NCI-H748 treated with DMSO at 0.1 percent for 48 hours (cell line): ENCODE measurements at places on chromosomes 2 and 18.

GRCh38 chr2:112601754-112602153 lies 17.3 kb downstream of the CHCHD5 start:
- no peak for DNase-seq

DNA sequence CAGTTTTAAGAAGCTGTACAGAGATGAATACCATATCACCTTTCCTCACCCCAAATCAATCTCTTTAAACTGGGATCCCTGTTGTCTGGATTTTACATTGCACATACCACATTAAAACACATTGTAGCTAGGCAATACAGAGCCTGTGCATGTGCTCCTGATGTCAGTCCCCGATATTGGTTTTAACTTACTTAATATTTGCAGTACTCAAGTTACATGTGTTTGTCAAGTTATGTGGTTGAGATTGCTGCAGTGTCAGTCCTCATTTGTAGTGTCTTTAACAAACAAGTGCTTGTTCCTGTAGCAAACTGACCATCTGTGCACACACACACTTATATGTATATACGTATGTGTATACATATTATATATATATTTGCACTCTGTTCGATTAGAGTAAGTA lies 10.4 kb upstream of the UBE2E3 start:
- peak; percentile 68 for DNase-seq

DNA sequence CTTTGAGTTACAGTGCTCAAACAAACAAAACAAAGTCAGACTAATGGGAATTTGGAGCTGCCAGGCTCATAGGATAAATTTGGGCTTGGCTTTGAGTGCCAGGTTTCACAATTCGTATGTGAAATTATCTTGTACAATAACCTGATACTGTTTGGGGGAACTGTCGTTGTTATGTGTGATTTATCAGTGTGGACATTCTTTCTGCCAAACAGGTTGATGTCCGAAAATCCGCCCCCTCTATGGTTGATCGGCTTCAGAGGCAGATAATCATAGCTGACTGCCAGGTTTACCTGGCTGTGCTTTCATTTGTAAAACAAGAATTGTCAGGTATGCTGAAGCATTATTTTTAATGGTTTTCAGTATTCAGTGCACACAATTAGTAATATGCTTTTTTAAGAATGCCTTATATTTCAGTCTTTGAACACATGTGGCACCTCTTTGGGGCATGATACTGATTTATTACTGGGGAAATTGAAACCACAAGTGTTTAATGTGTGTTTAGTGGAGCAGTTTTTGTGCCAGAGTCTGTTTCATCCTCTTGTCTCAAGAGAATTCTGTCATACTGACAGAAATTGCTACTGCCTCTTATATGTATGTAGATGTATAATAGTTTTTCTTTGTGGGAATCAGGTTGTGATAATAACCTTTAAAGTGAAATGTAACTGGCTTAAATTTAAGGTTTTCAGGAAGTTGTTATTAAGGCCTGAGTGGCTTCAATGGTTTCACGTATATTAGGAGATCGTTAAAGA lies 54.6 kb downstream of the TTC39C start:
- no peak for DNase-seq

GRCh38 chr2:224983712-224984554 lies 58.3 kb downstream of the DOCK10 start:
- peak; percentile 68 for DNase-seq

- DNase-seq, result no peak
Observed at GRCh38 chr2:150374492-150374891, 113.0 kb downstream of the RND3 start.
